ENCODE measurements at places on chromosomes 4 and X. TPM values are rescaled to one million over a fixed set of nuclear protein-coding genes. Genes with fewer than 3 reads are reported as not detected.

The NEUROG2 gene
- polyA plus RNA-seq = not detected

The TLR1 gene
- polyA plus RNA-seq = 3.1 TPM

The ATP6AP1 gene
- polyA plus RNA-seq = 65.6 TPM

The STPG2 gene
- polyA plus RNA-seq = not detected

The FAM9B gene
- polyA plus RNA-seq = not detected

The GRXCR1 gene
- polyA plus RNA-seq = not detected

The TLR8 gene
- polyA plus RNA-seq = 0.61 TPM

The SMS gene
- 63.0 TPM for polyA plus RNA-seq

The CDKL5 gene
- polyA plus RNA-seq = 5.6 TPM

GRCh38 chr4:172232966-172233365, 419.8 kb downstream of the GALNTL6 start:
- no peak for DNase-seq

- no peak for DNase-seq
These were observed 5.1 kb downstream of the TIMP1 start for GRCh38 chrX:47587091-47587891.

GRCh38 chr4:87037671-87038334, 103.0 kb downstream of the AFF1 start:
- no peak for DNase-seq

DNA sequence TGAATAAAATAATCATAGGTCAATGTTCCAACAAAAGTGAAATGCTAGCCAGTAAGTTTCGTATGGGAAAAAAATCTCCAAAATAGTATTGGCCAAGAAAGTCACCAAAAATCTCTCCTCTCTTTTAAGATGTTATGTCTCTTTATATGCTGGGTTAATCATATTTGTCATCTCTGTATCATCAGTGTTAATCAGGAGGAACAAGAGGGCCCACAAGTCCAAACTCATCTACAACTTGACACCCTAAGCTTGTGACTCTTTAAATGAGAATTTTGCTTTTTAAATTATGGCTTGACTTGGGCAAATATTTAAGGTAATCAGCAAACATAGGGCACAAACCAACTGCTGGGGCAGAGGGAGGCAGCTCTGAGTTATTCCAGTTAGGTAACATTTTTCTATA, 75.5 kb downstream of the AMMECR1 start:
- no peak for DNase-seq

- no peak for DNase-seq
These were observed 98.5 kb downstream of the DHRSX start for GRCh38 chrX:2402361-2402690.

DNA sequence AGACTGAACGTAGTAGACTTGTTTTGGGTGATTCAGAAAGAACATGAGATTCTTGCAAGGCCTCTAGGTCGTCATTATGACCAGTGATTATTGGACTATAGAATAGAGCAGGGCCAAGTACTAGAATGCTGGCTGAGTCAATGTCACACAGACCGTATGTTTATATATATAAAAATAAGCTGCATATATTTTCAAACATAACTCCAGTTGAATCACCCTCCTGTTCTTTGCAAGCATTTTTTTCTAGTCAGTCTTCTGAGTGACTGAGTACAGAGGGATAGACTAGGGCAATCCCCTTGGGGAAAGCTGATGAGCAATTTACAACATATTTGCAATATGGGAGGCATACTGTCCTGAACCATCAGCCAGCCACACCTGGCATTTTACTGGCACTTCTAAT, 48.4 kb upstream of the PRPS1 start:
- no peak for DNase-seq

- DNase-seq = no peak
These were observed 36.8 kb downstream of the FABP2 start for GRCh38 chr4:119284876-119285780.

DNA sequence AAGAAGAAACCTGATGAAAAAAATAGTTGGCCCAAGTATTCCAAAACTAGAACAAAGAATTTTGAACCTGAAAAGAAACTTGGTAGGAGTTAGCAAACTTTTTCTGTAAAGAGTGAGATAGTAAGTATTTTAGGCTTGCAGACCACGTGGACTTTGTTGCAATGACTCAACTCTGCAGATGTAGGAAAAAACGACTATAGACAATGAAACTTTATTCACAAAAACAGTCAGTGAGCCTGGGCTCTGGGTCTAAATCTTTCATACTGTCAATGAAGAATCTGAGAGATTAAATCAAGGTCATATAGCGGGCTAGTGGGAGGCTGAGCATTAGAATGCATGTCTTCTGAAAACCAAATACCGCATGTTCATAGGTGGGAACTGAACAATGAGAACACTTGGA, 23.0 kb downstream of the SH3D19 start:
- no peak for DNase-seq

GRCh38 chr4:169604903-169605331, 7.5 kb downstream of the NEK1 start:
- DNase-seq = no peak

DNA sequence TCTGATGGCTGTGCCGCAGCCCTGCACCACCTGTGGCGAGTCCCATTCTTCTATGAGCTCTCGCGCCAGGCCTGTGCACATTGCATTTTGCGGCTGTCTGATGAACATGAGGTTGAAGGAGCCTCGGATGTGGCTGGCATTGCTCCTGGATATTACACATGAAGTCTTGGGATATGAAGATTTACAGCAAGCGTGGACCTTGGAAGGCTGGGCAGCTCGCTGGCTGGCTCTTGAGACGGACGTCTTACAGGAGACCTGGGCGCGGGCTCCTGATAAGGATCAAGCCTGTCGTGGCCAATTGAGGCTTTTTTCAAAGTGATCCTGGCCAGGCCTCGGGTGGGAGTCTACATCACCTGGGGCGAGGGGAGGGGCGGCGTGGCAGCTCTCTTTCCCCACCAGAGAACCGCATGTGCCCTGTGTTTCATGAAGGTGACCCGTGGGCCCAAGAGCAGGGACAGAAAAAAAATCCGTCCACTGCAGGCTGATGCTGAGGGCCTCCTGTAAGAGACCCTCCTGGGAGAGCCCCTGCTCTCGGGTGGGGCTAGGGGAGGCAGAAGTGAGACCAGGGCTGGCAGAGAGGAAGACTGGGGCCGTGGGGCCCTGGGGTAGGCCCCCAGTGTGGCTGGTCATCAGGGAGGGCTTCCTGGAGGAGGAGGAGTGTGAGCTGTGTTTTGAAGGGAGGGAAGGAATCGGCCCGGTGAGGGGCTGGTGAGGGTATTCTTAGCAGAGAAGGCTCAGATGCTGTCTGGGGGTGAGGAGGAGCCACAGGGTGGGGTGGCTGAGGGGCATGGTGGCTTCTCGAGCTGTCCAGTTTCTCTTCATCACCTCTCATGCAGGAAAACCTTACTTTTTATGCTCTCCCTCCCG, 23.6 kb downstream of the CPZ start:
- DNase-seq = no peak

- DNase-seq = no peak
These were observed 16.3 kb upstream of the IDS start for GRCh38 chrX:149521438-149521837.

DNA sequence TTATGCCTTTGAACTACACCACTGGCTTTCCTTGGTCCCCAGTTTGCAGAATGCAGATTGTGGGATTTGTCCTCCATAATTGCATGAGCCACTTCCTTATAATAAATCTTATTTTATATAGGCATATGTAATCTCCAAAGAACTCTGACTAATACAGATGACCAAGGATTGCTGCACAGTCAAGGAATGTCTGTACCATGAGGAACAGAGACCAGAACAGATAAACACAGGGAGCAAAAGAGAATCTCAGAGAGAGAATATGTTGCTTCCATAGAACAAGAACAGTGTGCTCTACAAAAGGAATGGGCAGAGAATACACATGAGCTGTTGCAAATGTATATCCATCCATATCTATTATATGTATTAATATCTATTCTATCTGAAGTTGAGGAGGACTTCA, 111.1 kb downstream of the ADRA2C start:
- no peak for DNase-seq

- no peak for DNase-seq
These were observed 34.6 kb upstream of the MTM1 start for GRCh38 chrX:150533863-150534262.

DNA sequence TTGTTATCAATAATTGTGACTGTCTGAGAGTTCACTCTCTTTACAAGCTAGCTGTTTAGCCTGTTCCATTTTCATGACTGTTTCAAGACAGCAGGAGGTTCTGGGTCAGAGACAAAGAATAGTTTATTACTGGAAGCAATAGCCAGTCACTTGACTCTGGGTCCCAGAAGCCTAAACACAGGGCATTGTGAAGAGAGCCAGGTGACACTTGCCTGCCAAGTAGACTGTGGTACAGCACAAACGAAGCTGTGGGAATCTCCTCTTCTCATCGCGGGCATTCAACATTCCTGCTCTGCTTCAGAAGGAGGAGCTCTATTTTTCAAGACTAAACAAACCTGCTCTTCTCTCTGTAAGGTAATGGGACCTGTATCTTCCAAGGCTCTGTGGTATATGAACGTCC, 485.1 kb downstream of the TRIML1 start:
- DNase-seq = no peak

- no peak for DNase-seq
These were observed 226.7 kb downstream of the GRIA2 start for GRCh38 chr4:157447195-157447594.

GRCh38 chr4:11049001-11049400, 364.4 kb upstream of the CLNK start:
- no peak for DNase-seq

DNA sequence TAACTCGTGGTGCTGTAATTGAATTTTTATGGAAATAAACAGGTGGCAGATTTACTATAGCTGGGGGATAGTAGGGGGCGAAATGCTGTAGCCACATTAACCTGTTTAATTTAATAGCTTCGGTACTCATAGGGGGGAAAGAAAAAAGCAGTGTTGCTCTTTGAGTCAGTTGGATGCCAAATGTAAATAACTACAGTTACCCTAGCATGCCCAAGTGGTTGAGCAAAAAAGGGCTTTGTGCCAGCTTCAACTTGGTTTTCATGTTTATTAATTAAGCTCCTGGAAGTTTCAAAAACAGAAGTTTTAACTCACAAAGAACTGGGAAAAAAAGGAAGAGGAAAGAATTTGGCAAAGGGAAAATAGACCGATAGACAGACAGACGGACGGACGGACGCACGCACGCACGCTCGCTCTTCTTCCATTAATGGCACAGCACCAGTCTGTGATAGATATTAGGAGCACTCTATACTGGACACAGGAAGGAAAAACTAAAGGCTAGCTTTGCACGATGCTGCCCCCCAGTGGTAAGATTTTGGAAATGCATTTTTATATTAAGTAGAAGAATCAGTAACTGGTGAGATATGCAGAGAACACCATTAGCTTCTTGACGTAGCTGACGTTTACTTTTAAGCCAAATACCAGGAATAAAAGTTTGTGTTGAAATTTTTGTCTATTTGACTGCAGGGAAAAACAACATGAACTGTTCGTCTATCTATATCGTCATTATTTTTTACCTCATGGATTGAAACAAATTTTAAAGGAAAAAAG, 151.8 kb downstream of the SLC7A11 start:
- DNase-seq = peak; percentile 81

Data from hindlimb muscle (tissue), 1 donor.